ENCODE measurements at places on chromosomes 12 and 14.

- DNase-seq, result peak; percentile 54
Observed at GRCh38 chr12:64890873-64891468, 66.5 kb downstream of the TBC1D30 start.

DNA sequence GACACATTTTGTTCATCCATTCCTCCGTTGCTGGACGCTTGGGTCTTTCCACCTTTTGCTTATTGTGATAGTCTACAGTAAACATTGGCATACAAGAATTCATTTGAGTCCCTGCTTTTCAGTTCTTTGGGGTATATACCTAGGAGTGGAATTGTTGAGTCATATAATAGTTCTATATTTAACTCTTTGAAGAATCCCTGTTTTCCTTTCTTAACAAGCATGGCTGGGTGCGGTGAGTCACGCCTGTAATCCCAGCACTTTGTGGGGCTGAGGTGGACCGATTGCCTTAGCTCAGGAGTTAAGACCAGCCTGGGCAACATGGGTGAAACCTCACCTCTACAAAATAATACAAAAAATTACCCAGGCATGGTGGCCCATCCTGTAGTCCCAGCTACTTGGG lies 75.4 kb downstream of the CCDC92 start:
- no peak for DNase-seq

DNA sequence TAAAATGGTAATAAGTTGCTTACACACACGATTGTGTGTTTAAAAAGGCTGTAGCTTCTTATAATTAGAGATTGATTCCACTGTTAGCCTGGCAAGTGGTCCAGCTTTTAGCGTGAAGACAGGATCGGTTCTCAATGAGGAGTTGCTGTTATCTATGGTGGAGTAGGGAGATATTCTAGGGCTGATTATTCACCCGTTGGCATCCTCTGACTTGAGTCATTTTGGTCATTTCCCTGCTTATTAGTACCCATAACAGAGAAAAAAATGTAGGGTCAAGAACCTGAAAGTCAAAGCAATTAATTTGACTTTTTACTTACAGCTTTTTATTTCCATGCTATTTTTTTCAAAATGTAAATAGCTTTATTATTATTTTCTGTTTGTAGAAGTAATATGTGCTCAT lies 76.0 kb downstream of the KCNK13 start:
- DNase-seq, result no peak

- no peak for DNase-seq
Observed at GRCh38 chr12:55707841-55708694, at the start of gene ITGA7. Gene ITGA7, minus strand, starts transcription at chr12:55707904. Its CDS starts 222 bp downstream, at chr12:55707682.

DNA sequence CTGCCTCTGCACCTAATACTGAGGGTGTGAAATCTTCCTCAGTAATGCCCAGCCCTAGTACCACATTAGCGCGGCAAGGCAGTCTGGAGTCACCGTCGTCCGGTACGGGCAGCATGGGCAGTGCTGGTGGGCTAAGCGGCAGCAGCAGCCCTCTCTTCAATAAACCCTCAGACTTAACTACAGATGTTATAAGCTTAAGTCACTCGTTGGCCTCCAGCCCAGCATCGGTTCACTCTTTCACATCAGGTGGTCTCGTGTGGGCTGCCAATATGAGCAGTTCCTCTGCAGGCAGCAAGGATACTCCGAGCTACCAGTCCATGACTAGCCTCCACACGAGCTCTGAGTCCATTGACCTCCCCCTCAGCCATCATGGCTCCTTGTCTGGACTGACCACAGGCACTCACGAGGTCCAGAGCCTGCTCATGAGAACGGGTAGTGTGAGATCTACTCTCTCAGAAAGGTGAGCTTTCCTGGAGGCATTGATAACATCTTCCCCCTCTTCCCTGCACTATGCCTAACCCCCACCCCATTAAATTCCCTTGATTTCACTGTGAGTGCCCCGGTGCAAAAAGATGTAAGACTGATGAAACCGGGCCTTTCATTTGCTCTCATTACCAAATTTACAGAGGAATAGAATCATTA lies 291.4 kb downstream of the NAV3 start:
- DNase-seq, result no peak
